Nephron progenitor cell (in vitro differentiated cells): ENCODE measurements at places on chromosomes 1 and 21.

- peak; percentile 72 for DNase-seq
These were observed 2.5 kb upstream of the HLX start for GRCh38 chr1:220876511-220877376.

DNA sequence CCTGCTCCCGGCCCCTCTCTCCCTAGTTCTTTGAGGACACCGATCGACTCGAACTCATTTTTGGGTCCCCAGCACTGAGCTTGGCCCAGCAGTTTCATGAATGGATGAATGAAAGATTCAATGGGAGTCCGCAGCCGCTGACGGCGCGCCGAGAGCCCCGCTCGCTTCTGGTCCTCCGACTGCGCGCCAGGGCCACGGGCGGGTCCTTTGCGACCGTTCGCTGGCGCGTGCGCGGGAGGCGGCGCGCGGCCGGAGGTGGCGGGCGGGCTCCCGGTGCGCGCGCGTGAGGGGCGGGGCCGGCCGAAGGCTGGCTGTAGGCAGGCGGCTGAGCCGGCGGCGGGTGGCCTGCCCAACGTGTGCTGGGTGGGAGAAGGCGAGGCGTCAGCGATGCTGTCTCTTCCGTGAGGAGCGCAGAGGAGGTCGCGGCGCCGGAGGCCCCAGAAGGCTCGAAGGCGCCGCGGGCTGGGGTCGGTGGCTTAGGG, at the start of gene MAST2:
MAST2 (plus strand) TSS at position 314 of the 482 bp plus-strand sequence. CDS start 284 bp downstream, outside the sequence.
- DNase-seq = peak; percentile 95

- no peak for DNase-seq
These were observed 67.5 kb downstream of the PLA2G4A start for GRCh38 chr1:186896211-186896610.

DNA sequence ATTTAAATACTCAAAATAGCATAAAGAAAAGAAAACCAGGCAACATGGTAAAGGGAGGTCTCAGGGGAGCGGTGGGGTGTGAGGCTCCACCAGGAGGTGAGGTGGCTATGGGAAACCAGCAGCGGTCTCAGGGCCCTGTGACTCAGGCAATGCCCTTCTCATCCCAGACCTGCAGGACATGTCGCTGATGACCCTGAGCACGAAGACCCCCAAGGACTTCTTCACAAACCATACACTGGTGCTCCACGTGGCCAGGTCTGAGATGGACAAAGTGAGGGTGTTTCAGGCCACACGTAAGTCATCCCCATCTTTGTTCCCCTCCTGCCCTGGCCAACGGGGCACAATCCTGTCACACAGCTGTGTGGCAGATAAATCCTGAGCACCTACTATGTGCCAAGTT, 31.5 kb downstream of the PADI4 start:
- DNase-seq = no peak

- no peak for DNase-seq
These were observed 22.4 kb downstream of the DSTYK start for GRCh38 chr1:205189131-205189530.

DNA sequence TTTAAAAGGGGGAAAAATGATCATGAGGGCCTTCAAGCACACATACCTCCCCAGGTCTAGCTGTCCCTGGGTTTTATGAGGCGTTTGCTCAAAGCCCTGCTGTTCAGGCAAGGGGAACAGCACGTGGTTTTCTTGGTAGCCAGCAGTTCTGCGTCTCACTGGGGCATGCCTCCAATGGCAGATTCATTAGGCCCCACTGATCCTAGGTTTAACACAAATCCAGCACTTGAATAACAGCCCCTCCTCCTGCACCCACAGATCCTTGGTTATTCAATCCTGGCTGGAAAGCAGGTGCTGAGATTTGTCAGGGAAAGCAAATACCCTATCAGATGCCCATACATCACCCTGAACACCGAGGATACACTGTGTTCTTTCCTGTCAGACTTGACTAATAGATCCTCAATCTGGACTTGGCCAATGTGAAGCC, 106.4 kb downstream of the ZC3H11B start:
- peak; percentile 46 for DNase-seq

DNA sequence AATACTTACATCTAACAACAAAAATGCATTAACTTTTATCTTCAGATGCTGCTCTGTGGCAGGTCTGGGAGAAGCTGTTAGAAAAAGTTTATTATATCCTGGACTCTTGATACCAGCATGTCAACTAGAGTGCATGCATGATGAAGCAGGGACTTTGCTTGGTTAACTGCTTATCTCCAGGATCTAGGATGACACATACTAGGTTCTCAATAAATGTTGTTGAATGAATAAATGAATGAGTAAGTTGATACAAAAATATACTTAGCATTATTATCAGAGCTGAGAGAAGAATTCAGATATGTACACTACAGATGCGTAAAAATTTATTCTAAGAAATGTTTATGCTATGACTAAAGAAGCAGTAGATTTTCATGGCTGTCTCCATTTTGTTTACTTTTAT, 304.3 kb downstream of the LTN1 start:
- DNase-seq = no peak

DNA sequence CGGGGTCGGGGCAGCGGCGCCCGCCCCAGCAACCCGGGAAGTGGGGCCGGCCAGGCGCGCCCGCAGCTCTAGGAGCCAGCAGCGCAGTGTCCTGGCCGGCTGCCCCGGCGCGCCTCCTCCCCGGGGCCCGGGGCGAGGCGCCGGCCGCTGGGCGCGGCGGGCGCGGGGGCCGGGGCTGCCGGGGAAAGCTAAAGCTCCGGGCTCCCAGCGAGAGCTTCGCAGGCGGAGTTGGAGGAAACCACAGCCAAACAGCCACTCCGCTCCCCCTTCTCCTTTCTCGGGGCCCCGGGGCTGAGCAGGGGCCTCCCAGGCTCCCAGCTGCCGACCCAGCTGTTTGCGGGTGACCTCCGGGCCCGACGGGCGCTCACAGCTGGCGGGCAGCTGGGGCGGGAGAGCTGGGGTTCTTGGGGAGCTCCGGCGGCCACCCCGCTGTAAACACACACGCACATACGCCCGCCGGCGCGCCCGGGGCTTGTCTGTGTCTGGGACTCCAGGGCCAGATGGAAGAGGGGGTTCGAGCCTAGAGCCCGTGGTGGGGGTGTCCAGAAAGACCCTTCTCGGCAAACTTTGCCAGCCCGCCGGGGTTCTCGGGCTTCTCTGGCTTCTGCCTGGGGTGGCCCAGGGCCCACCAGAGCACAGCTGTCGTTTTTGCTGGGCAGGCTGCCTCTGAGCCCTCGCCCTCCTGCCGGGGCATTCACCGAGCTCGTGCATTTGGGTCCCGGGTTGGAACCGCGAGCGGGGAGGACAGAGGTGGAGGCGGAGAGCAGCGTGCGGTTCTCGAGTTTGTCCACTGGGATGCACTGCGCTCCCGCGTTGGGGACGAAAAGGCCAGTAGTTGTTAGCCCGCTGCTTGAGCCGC, 1.5 kb downstream of the AJAP1 start:
- DNase-seq = peak; percentile 79

GRCh38 chr1:59029411-59030167, 245.7 kb upstream of the JUN start:
- peak; percentile 41 for DNase-seq

GRCh38 chr1:185843297-185843869, 109.2 kb downstream of the HMCN1 start:
- DNase-seq = no peak

DNA sequence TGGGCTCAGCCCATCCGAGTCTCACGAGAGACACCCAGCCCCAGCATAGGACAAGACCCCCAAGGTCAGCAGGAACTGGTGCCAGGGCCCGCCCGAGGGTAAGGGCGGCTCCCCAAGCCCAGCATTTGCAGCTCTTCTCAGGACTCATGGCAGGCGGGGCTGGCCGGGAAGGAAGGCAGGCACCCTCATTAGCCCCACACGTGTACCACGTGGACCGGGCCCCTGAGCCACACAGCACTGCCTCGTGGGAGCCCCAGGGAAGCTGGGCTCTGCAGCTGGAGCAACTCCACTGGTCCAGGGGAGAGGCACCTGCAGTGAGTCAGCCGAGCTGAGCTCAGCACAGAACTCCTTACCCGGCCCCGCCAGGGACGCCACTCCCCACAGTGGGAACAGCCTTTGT, 97.7 kb upstream of the IFFO2 start:
- no peak for DNase-seq

DNA sequence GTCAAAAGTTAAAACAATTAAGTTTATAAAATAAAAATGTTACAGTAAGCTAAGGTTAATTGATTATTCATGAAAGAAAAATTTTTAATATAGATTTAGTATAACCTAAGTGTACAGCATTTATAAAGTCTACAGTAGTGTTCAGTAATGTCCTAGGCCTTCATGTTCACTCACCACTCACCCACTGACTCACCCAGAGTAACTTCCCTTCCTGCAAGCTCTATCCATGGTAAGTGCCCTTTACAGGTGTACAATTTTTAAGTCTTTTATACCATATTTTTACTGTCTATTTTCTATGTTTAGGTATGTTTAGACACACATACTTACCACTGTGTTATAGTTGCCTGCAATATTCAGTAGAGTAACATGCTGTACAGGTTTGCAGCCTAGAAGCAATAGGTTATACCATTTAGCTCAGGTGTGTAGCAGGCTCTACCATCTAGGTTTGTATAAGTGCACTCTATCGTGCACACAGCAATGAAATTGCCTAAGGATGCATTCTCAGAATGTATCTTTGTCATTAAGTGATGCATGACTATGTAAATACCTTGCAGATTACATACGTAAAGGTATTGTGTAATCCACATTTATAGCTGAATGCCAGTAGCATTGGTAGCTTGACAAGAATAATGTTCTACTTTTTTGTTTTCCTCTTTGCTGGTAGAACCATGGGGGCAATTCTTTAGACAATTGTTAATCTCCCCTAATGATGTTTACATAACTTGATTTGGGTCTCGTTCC, 35.7 kb upstream of the GPR88 start:
- no peak for DNase-seq

DNA sequence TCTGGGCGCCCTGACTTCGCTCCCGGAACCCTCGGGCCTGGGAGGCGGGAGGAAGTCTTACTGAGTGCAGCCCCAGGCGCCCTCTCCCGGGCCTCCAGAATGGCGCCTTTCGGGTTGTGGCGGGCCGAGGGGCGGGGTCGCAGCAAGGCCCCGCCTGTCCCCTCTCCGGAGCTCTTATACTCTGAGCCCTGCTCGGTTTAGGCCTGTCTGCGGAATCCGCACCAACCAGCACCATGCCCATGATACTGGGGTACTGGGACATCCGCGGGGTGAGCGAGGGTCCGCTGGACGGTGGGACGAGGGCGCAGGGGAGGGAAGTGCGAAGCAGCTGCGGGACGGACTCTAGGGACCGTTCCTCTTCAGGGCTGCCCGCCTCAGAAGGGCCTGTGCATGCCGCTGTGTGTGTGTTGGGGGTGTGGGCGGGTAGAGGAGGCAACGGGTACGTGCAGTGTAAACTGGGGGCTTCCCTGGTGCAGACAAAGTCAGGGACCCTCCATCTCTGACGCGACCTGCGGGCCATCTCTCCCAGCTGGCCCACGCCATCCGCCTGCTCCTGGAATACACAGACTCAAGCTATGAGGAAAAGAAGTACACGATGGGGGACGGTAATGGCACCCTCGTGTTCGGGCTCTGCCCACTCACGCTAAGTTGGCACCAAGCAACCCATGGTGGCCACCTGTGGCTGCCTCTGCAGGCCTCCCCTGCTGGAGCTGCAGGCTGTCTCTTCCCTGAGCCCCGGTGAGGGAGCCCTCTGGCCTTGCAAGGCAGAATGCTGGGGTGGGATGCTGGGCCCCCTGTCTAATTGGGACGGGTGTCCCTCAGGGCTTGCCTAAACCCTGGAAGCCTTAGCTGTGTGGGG, at the start of gene GSTM1:
GSTM1 (plus strand) TSS at position 177 of the 859 bp plus-strand sequence; CDS start at position 234, 57 bp downstream.
- DNase-seq = peak; percentile 69

DNA sequence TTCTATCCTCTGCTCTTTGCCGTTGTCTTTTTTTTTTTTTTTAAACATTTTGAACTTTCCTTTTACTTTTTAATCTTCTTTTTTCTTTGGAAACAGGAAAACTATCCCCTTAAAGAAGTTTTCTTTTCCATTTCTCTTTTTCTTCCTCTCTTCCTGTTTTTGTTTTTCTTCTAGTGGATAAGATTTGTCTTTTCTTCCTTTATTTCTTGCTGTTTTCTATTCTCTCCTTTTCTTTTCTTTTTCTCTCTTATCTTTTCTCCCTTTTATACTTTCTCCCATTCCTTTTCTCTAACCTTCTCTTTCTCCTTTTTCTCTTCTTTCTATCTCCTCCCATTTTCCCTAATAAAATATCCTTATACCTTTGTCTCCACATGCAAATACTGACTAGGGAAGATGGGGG, 46.2 kb downstream of the PEX14 start:
- DNase-seq = no peak

DNA sequence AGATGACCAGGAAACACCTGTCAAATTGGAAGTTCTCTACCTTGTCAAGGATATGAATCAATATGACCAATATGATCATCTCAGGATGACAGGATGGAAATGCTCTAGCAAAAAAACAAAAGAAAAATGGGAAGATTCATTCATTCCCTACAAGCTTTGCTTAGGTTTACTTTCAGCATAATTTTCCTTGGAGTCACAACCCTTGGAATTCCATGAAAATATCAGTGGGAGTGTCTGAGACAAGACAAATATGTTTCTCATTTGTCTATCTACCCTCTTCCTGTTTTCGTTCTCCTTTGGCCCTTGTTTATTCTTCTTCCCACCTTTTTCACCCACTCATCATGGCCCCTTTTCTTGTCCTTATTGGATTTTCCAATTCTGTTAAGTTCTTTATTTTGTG, 50.6 kb downstream of the COLGALT2 start:
- no peak for DNase-seq

GRCh38 chr1:4976859-4977440, 322.5 kb downstream of the AJAP1 start:
- DNase-seq = no peak

GRCh38 chr21:16983420-16983819, 529.4 kb upstream of the CXADR start:
- no peak for DNase-seq

DNA sequence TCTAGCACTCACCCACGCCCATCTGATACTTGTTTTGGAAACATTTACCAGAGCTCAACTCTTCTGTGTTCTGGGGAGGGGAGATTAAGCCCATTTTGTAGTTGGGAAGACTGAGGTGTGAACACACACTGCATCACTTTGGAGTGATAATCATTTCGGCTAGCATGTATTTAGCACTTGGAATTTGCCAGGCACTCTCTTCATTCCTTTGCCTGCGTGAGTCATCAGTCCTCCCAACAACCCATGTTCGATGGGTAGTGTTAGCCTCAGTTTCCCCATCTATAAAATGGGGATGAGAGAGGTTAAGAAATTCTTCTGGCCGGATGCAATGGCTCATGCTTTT, 182.8 kb upstream of the TMEM51 start:
- DNase-seq = no peak

- DNase-seq = no peak
These were observed 40.7 kb downstream of the AHDC1 start for GRCh38 chr1:27563341-27563590.

GRCh38 chr1:6724517-6725141, 23.0 kb upstream of the DNAJC11 start:
- no peak for DNase-seq

- DNase-seq = peak; percentile 12
These were observed 33.7 kb downstream of the FBXO42 start for GRCh38 chr1:16318555-16318954.

GRCh38 chr1:78072216-78072615, 26.4 kb downstream of the GIPC2 start:
- DNase-seq = no peak

GRCh38 chr1:205074084-205074483, 10.2 kb downstream of the TMEM81 start:
- DNase-seq = no peak

GRCh38 chr1:197981561-197981960, 64.4 kb downstream of the LHX9 start:
- no peak for DNase-seq
